ENCODE measurements at places on chromosomes 7 and 10.

GRCh38 chr10:121326905-121327304, 271.3 kb downstream of the FGFR2 start:
- no peak for DNase-seq

DNA sequence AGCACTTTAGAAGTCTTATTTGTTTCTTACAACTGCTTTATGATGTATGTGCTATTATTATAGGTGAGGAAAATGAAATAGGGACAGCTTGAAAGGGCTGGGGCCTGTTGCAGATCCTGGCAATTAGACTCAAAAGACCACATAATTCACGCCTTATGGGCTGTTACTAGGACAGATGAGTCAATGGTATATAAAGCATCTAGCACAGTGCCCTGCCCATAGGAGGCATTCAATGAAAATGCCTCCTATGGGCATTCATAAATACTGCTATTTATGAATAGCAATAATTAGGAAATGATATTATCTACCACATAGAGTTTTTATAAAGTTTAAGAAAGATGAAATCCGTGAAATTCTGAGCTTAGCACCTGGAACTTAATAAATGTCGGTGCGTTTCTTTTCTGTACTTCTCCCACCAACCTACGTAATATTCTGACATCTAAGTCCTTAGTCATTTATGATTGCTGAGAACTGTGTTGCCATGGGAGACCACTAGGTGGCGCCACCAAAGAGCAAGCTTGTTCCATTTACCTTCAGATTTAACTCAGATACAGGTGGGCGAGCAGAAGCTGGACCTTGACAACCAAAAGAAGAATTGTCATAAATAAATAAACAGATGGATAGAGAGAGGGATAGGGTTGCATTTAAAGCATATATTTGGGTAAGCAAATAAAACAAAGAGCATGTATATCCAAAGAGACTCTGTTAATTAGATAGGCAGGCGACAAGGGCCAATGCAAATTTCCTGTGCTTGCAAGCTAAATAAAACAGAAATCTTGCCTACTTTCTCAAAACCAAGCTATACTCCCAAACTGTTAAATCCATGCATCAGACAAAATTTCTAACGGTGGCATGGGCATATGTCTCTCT, 699.9 kb downstream of the INHBA start:
- DNase-seq, result no peak

GRCh38 chr10:25815236-25815635, 118.8 kb upstream of the MYO3A start:
- no peak for DNase-seq

- DNase-seq, result no peak
Observed at GRCh38 chr7:133562621-133563020, 309.7 kb downstream of the EXOC4 start.

GRCh38 chr10:74991435-74991834, 120.0 kb upstream of the SAMD8 start:
- DNase-seq, result no peak

DNA sequence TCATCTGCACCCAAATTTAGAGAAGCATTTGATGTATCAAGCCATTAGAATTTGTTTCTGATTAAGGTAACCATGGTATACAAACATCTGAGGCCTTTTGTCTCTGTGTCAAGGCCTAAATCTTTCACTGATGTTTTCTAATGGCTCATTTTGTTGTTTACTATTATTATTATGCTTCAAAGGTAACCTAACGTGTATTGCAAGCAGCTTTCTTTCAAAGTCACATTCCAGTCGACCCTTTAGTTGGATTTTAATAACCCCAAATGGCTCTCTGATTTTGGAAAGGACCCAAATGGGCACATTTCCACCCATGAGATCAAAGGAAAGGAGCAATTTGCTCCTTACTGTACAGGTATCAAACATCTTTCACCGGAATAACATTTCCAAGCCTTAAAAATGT, 46.7 kb upstream of the WNT16 start:
- no peak for DNase-seq

- DNase-seq, result no peak
Observed at GRCh38 chr10:125169279-125169678, 8.9 kb upstream of the CTBP2 start.

All from NCI-H1417 treated with DMSO at 0.1 percent for 48 hours (cell line).